ENCODE measurements at places on chromosomes 12 and 14.

- DNase-seq, result no peak
Observed at GRCh38 chr12:65209655-65210043, 40.3 kb downstream of the LEMD3 start.

DNA sequence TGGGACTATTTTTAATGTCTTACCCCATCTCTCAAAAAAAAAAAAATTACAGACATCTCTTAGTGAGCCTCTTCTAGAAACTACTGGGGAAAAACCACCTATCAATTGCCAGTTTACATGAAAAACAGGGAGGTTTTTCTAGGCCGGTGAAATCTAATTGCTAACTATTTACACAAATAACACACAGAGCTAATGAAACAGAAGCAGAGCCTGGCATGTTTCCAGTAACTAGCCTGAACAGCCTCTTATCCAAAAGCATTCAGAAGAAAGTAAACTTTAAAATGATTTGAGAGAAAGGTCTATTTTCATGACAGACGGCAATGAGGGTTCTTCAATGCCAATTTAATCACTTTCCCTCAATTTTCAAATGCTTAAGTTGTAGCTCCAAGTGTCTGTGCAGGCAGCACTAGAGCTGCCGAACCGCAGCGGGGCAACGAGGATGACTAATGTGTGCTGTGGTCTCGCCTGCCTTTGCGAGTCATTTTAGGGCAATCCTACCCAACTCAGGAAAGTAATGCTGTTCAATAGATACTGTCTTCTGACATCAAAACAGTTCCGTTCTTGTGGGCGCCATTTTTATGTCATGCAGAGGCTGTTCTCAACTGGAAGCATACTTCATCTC is 84.6 kb downstream of the SETD3 start:
- no peak for DNase-seq

DNA sequence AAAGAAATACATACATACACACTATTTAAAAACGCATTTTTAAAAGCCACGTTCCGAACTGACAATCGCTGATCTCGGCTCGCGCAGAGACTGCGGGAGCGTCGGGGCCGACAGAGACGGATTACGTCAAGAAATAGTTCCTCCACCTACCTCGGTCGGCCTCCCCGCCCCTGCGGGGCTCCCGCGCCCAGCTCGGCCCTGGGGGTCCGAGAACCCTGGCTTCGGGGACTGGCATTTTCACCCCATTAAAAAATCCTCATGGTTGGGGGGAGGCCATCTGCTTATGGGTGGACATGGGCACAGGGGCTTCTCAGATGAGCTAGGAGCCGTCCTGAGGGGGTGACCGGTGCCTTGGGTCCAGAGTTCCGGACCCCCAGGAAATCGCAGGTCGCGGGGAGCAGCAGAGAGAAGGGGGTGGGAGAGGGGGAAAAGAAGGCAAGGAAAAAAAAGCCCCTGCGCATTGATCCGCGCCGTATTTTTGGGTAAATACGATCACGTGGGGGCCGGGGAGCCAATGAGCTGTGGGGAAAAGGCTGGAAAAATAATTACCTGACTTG is 324 bp upstream of the HOXC9 start:
- DNase-seq, result no peak

DNA sequence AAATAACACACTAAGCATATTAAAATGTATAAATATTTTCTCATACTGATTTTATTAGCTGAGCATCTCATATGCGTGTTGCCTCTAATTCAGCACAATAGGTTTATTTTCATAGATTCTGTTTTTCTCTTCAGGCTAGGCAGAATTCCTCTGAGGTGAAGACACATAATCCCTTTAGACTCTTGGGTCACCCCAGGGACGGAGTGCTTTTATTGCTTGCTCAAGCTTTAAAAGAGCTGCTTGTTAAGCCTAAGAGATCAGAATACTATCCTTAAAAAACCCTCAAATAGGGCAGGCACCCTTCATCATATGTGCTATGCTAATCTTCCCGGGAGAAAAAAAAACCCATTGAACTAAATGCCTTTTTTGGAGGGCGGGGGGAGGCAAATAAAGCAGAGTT is 390.1 kb downstream of the KCNH5 start:
- no peak for DNase-seq

DNA sequence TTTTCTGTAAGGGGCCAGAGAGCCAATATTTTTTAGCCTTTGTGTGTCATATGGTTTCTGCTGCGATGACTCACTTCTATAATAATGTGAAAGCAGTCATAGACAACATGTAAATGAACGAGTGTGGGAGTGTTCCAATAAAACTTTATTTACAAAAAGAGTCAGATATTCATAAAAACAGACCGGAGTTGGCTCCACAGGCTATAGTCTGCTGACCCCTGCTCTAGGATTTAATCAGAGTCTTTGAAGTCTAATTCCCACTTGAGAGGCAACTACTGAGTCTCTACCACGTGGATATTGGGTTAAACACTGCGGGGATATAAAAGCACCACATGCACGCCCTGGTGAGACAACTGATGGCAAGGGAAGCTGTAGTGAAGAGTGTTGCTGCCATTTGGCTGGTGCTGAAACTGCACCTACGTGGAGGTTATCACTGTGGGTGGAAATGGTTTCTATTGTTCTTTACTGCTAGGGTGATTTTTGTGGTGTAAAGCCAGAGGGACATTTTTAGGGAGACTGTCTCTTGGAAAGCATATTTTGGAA is 3.6 kb upstream of the NINJ2 start:
- no peak for DNase-seq

- no peak for DNase-seq
Observed at GRCh38 chr14:106286697-106287290, 760.4 kb downstream of the TMEM121 start.

DNA sequence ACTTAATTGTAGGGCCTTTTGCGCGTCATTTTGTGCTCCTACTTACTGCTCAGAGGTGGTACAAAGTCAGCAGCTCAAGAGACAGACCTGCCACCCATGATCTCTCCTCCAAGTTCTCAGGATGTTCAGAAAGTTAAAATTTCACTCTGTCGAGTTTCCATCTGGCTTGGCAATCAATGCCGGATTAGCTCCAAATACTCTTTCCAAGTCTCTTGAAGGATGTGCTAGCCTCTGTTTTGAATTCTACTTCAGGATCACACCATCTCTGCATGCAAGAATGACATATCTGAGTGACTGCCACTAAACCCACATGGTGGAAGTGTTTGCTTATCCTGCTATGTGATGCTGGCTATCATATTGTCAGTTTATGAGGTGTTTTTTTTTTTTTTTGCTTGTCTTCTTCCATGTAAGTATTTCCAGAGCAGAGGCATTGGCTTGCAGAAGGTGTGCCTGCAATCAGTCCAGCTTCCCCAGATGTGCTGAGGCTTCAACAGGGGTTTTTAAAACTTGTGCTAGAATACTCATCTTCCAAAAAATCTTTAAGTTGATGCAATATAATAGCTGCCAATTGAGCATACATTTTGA is 125.6 kb downstream of the RGS6 start:
- no peak for DNase-seq

All from activated CD4-positive, CD25-positive, alpha-beta regulatory T cell treated with anti-CD3 and anti-CD28 coated beads, Interleukin-2, amount 50 U/mL, for 16 hours (primary cell).